ENCODE measurements at places on chromosomes 2 and 18. TPM values are rescaled to one million over a fixed set of nuclear protein-coding genes. Genes with fewer than 3 reads are reported as not detected.

DNA sequence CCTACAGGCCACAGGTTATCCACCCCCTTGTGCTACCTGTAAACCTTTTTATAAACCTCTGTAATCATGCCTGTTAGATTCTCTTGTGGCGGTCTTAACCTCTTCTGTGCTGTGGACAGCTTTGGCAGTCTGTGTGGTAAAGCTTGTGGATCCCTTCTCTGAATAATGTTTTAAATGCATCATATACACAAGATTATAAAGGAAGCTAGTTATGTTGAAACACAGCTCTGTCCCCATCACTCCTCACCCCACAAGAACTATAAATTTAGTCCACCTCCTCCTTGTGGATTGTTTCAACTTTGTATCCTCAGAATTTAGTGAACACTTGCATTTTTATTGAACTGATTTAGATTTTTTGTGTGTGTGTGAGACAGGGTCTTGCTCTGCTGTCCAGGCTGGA, 107.7 kb downstream of the ICA1L start:
- no peak for DNase-seq

DNA sequence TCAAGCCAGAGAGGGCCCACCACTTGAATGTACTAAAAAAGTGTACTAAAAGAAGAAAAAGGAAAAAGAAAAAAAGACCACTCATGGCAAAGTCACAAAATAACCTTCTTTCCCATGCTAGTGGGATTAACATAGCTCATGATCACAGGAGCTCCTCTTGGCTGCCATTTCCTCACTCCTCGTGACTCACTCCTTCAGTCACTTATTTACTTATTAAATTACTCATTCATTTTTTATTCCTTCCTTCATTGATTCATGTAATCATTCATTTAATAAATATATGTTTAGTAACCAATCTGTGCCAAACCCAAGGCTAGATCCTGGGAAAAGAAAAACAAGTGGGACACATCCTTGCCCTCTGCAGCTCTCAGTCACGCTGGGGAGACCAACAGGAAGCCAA, 300.5 kb downstream of the INSIG2 start:
- DNase-seq = no peak

DNA sequence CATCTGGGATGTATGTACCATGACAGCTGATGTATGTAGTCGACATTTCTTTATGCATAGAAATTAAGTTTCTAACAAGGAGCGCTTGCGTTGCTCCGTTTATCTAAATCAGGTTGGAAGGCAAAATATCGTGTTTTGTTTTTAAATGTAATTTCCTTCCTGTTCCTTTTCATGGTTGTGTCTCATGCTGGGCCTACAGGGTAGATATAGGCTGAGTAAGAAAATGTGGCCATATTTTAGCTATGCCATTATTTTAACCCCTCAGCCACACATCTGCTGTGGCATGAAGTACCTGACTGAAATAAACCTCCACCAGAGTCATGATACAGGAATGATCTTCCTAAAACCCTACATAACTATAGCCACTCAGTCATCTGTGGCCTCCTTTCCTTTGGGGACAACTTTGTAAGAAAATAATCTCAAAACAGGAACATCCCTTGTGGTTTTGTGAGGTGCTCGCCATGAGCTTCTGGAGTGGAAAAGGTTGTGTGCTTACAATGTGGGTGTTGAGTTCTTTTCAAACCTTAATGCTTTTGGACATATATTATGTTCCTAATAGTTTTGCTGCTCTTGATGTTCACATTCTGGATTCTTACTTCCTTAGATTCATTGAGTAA, 214.3 kb downstream of the FAM210A start:
- DNase-seq = no peak

DNA sequence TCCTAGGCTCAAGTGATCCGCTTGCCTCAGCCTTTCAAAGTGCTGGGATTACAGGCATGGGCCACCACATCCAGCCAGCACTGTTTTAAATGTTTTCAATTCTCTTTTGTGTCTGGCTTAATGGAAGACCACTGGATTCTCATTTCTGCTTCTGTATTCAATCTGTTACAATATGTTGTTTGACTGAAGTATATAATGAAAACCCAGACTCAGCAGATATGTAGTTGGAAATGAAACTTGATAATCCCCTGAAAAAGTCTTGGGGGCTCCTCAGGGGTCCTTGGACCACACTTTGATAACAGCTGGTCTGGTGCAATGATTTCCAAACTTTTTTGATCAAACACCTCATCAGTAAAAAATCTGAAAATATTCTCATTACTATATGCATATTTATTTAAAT, 132.7 kb downstream of the ATAD2B start:
- no peak for DNase-seq

GRCh38 chr2:34317797-34318196, 718.7 kb upstream of the FAM98A start:
- no peak for DNase-seq

SLC8A1 gene
- 20.1 TPM for total RNA-seq

FHOD3 gene
- 0.53 TPM for total RNA-seq
